ENCODE measurements at places on chromosomes 4 and X.

- DNase-seq = no peak
These were observed 63.4 kb downstream of the PSAPL1 start for GRCh38 chr4:7371210-7371941.

- no peak for DNase-seq
These were observed 332.9 kb downstream of the RAB28 start for GRCh38 chr4:13151194-13151593.

DNA sequence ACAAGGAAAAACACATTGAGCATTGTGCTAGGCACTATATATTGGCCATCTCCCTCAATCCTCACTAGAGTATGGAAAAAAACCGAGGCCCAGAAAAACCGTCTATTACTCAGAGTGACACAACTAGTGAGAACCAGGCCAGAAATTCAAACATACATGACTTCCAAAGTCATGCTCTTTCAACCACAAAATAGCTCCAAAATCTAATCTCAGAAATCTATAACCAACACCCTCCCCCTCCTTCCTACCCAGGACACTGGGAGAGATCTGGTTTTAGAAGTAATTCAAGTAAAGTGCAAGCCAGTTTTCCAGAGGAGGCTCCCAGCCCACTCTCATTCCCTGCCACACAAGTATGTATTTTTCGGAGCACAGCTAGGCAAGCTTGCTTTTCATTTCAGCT is 7.6 kb downstream of the HS3ST1 start:
- no peak for DNase-seq

- DNase-seq = no peak
These were observed 47.5 kb downstream of the RAPGEF2 start for GRCh38 chr4:159150396-159150795.

- DNase-seq = no peak
These were observed 37.8 kb upstream of the PSAPL1 start for GRCh38 chr4:7472442-7473013.

- no peak for DNase-seq
These were observed 294 bp downstream of the ATP8A1 start for GRCh38 chr4:42656679-42656943.

DNA sequence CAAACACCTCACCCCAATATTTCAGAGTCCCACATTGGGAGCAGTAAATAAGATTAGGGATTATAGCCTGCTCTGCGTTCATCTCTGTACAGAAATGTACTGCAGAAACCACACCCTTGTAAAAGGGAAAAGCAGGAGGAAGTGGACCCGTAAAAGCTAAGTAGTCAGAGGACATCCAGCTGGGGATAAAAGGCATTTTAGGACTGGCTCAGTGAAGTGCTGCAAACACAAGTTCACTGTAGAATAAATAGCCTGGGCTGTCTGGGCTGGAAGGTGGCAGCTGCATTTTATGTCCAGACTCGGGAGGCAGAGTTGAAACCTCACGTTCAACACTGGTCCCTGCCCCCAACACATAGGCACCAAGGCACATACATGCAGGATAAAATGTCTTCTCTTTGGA is 178.7 kb upstream of the FAT1 start:
- no peak for DNase-seq

DNA sequence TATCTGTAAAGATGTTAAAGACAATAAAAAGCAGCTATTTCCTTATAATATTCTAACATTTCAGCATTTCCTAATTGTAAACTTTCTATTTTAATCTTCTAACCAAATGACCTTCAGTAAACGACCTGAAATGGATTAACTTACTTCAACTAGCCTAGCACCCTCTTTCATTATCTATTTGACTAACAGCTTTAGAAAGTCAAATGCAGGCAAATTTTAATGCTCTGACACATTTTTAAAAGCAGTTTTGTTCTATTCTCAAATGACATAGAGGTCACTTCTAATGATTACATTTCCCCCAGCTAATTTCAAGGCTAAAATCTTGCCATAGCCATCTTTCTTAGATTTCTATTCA is 41.9 kb downstream of the SLC7A11 start:
- no peak for DNase-seq

DNA sequence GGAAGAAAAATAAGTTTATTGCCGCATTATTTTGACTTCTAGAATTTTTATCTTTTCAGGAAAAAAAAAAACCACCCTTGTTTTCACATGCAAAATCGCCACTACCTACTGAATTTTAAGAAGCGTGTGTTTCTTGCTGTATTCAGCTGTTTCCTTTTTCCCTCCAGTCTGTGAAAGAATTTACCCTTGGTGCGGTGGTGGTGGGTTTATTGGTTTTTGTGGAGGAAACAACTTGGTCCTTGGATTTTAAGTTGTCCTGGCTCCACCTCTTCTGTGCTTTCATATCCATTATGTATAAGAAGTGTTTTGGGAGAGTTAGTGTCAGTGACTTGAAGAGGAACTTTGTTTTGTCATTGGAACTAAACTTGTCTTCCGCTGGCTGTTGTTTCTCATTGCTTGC is 8.1 kb downstream of the RAPGEF2 start:
- DNase-seq = no peak

GRCh38 chr4:110998320-110998719 is 375.4 kb upstream of the PITX2 start:
- DNase-seq = no peak
